GM23248 (cell line): ENCODE measurements at places on chromosomes 12 and 14. TPM values are rescaled to one million over a fixed set of nuclear protein-coding genes. Genes with fewer than 3 reads are reported as not detected.

DNA sequence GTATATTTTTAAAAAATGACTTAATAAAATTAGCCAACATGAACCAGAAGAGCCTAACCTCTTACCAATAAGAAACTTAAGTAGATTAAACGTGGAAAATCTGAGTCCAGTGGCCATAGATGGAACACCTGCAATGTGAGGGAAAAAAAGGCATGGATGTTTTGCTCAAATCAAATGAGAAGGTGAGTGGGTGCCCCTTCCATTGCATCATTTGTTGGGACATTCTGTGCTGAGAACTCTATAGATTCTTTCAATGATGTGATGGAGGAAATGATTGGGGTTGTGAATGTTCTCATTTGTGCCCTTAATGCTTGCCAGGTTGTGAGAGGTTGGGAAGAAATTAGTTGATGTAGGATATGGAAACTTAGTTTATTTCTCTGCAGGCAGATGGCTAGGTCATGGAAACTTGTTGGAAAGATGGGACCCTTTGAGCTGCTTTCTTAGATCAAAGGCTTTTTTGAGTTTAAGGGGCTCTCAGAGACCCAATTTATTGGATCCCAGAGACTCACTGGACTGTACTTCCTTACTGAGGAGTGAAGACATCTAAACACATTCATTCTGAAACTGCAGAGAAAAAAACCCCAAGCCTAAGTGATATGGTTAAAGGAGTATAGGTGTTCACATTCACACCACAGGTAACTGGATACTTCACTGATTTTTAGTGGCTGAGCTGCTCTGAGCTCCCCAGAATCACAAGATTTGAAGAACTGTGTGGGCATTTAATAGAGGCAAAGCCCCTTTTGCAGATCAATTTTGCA is 95.9 kb downstream of the DACT1 start:
- no peak for DNase-seq

GRCh38 chr12:115129727-115130126 is 445.8 kb upstream of the TBX3 start:
- DNase-seq = no peak

- DNase-seq = no peak
Observed at GRCh38 chr14:35252451-35252868, 39.7 kb upstream of the PSMA6 start.

DNA sequence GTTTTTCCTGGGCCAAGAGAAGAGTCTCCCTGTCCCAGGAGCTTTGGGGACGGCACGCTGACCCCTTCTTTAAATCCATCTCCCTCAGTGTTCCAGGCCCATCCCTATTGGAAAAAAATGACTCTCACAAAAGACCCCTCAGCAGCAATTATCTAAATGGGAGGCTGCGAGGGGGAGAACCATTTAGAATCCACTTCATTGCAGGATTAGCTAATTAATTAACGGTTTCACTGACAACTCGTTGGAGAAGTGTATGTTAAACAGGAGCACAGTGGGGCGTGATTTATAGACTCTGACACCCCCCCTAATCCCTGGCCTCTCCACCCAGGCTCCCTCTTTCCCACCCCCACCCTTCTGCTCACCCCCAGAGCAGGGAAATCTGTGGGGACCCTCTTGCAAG is 162.8 kb upstream of the LHX5 start:
- DNase-seq = no peak

The PARP11 gene
- 6.2 and 6.3 TPM in 2 replicates for polyA plus RNA-seq

DNA sequence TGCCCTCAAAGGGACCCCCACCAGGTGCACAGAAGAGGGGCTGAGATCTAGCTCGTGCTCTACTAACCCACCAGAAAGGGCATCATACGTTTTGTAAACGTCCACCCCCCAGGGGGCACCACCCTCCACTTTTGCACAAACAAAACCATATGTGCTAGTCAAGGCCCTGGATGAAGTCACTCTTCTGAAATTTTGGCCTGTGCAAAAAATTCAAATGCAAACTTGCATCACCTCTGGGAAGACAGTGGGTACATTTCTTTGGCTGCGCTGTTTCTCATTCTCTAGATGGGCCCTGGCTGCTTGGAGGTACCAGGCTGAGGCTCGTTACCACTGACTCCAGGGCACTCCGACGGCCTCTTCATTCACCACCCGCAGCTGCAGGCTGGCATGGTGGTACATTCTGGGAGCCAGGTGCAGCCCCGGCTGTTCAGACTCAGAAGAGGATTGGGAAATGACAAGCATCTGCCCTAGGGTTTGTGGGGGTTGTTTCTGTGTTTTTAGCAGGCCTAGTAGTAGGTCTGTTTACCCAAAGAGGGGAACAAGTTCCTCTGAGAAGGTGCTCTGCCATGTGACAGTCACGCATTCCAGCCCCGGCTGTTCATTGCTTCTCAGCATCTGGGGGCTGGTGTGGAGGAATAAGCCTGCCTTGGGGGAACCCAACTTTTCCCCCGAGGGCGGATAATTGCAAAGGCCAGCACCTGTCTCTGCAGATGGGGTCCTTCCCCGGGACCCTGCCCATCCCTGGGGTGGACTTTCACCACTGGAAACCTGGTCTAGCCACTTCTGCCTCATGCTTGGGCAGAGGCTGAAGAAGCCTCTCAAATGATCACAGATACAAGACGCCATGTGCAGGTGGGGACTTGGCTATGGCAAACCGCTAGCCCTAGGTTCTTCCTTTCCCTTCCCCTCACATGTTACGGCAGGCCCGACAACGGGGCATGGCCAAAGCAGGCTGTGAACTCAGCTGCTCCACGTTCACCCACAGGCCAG is 147.6 kb downstream of the DPF3 start:
- DNase-seq = peak; percentile 89

GRCh38 chr12:64611341-64612284 is 1.3 kb downstream of the RASSF3 start:
- DNase-seq = peak; percentile 65

DNA sequence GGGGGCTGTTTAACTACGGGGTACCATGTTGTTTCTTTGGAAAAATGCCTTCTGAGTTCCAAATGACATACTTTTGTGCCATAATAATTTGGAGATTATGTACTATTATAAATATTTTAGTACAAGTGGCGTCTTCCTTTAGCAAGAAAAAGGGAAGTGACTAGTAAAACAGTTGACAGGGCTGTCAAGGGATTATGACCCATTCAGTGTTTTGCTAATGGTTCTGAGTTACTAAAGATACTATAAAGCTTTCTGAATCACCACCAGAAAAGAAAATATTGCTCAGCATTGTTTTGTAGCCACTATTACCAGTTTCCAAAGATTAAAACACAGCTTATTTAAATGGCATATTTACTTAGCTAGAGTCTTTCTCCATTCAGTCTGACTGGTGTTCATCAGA is 334.9 kb downstream of the SNAPC1 start:
- DNase-seq = peak; percentile 10

DNA sequence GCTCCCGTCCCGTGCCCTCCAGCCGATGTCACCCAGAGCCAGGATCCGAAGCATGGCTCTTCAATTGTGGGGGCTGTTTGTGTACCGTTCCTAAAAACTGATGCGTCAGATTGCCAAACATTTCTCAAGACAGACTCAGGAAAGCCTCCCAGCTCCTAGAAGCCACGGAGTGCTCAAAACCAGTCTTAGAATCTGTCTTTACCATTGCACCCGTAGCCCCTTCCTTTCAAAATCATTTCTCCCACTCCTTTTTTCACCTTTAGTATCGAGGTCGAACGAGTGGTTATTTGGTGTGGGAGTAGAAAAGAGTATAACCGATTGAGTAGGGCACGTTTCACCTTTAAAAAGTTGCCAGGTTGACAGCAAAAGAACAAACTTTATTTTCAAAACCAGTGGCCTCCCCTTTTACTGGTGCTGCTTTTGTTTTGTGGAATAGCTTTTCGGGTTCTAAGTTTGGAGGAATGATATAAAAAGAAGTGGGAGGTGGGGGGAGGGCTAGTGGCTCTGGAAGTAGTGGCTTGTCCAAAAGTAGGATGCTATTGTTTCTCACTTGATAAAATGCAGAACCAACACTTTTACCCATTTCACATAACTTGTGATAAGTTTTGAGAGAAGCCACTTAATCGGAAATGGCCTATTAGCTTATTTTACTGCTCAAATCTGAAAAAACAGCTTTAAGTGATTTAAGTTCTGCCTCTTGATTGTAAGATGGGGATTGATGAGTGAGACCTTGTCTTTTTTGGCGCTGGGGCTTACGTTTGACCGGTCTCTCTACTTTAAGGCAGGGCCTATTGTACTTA is 803 bp downstream of the STK38L start:
- peak; percentile 80 for DNase-seq

The CLEC1B gene
- polyA plus RNA-seq = not detected in 2 replicates

DNA sequence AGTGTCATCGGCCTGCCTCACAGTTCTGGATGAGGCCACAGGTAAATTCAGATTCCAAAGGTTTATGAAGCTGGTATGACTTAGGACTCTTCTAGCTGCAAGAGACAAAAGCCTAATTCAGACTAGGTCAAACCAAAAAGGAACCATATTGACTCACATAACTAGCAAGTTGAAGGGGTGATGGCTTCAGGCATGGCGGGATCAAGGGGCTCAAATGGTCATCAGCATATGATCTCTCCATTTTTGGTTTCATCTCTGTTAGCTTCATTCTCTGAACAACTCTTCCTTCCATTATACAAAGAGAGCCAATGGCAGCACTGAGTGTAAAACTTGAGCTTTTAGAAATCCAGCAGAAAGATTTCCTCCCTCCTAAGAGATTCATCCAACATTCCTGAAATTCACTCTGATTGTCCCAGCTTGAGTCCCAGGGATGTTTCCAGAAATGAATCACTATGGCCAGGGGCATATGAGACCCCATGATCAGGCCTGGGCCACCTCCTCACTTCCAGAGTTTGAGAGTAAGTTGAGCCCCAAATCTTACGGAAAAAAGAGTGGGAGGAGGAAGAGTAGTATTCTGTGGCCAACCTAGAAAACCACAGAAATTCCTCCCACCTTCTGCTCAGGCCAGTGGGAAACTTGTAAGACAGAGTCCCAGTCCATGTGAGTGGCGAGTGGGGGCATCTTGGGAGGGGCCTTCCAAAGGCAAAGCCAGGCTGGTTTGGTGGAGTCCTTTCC is 2.0 kb upstream of the MAP1LC3B2 start:
- DNase-seq = peak; percentile 47

The SPRING1 gene
- 15.4 and 16.8 TPM in 2 replicates for polyA plus RNA-seq
